ENCODE measurements at places on chromosomes 2 and 18.
A peak's percentile ranks its signal among the peaks of the same experiment; 100 is the strongest.

DNA sequence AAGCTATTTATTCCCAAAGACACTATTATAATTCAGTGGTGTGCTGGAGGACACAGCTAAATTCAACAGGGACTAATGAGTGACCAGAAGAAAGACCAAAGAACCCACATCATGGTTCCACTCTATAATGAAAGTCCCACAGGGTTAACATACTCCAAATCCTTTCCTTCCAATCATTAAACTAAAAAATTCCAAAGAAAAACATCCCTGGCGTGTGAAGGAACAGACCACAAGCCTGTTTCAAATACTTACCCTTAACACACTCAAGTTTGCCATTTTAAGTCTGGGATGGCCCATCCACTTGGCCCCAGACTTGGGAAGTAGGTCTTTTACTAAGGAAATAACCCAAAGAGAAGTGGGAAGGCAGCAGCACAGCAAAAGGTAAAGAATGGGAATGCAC is 150.1 kb upstream of the CCDC150 start:
- DNase-seq: no peak

DNA sequence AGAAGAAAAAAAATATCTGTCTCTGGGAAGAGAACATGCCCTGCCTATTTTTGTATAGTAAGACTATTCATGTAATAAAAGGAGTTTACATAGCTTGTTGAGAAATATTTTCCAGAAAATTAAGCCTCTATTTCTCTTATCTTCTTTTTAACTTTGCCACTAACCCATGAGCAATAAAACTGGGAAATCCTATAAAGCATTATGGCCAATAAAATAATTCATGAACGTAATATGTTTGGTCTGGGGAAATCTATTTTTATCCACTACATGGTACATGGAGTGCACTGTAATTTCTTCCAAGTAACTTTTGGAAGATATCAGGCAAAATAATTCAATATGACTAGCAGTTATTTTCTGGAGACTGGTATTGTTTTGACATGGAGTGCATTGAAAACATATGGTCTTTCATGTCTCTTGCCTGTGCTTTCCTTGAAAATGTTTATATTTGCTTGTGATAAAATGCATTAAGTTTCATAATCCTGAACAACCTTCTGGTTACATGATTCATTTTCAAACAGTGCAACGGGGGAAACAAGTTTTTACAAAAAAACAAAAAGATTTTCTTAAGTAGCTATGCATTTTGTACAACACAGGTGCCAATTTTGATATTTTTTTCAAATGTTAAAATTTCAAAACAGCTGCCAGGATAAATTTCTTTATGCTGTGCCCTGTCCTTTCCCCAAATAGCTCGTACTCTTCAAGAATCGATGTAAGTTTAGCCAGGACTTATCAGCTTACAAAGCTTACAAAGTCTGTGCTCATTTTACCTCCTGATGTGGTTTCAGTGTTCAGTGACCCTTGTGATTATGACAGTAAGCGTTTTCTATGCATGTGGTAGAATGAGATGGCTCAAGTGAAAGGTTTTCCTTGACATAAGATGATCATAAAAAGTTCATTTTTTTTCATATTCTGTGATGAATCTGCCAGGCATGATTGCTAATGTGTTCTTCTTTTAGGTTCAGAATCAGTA is 194.5 kb downstream of the UBE2E3 start:
- DNase-seq: no peak

DNA sequence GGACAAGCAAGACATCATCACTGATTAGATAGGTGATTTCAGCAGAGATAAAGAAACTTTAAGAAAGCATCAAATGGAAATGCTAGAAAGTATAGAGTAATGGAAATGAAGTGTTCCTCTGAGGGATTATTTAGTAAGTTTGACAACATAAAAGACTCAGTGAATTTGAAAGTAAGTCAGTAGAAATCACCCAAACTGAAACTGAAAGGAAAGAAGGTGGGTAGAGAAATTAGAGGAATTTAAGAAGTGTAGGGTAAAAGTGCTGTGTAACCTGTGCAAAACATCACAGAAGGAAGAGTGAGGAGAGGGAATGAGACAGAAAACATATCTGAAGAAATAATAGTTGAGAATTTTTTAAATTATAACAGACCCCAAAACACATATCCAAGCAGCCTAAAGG is 343.1 kb downstream of the CBLN2 start:
- DNase-seq: no peak

- no peak for DNase-seq
Measured at GRCh38 chr2:130726614-130727180, 2.2 kb upstream of the GPR148 start.

DNA sequence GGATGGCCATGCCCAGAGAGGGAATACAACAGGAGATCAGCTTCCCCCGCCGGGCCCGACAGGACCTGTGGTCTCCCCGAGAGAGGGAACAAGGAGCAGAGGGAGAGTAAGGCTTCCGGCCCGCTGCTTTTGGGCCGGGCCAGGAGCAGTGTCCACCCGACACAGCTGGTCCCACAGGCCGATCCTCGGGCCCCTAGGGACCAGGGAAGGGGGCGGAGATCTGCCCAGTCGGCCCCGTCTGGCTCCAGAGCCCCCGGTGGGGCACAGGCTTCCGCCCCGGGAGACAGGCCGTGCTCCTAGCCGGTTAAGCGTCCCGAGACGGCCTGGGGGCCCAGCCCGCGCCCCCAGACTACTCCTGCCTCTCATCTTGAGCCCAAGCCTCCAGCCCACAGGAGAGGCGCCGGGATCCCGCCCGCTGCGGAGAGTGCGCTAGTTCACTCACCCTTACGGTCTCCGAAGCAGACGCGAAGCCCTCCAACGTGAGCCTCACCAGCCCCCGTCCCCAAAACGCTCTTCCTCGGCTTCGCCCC is at the start of gene MCFD2:
TSS of gene MCFD2 (minus strand) at position 526 of the 530 bp plus-strand sequence. CDS start 6,635 bp downstream, outside the sequence.
- peak; percentile 37 for DNase-seq

DNA sequence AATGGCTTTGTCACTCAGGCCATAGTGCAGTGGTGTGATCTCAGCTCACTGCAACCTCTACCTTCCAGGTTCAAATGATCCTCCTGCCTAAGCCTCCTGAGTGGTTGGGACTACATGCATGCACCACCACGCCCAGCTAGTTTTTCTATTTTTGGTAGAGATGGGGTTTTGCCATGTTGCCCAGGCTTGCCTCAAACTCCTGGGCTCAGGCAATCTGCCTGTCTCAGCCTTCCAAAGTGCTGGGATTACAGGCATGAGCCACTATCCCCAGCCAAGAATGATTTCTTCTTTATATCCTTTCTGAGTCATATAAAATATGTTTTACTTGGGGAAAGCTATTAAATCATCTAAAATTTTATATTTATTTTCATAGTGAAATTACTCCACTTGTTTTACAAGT is 61.3 kb downstream of the CYBRD1 start:
- DNase-seq: no peak
